ENCODE measurements at places on chromosomes 11 and 22. TPM values are rescaled to one million over a fixed set of nuclear protein-coding genes. Genes with fewer than 3 reads are reported as not detected.

DNA sequence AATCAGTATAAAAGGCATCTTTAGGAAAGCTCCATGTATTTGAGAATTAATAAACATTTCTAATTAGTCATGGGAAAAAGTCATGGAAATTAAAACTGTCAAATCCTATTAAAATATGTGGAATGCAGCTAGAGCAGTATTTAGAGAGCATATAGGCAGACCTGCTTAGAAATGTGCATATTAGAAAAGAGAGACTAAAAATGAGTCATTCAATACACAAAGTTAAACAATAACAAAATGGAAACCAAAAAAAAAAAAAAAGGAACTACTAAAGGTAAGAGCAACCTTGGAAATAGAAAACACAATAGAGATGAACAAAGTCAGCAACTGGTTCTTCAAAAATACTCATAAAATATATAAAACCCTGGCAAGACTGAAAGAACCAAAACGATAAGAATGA, 59.7 kb upstream of the RASSF10 start:
- no peak for DNase-seq

DNA sequence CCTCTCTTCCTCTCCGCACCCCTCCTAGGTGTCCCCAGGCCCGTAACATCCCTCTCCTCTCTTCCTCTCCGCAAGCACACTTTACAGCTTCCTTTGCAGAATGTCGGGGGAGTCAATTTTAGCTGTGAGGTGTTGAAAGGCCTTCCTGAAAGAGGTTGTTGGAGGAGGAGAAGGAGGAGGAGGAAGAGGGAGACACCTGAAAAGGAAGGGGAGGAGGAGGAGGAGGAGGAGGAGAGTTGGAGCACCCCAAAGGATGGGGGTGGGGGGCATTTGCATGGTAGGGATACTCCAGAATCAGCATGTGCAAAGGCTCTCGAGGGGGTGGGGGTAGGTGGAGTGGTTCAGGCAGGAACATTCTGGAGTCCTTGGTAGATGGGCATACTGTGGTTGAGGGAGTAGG, 1045.1 kb downstream of the TBC1D22A start:
- DNase-seq = no peak

DNA sequence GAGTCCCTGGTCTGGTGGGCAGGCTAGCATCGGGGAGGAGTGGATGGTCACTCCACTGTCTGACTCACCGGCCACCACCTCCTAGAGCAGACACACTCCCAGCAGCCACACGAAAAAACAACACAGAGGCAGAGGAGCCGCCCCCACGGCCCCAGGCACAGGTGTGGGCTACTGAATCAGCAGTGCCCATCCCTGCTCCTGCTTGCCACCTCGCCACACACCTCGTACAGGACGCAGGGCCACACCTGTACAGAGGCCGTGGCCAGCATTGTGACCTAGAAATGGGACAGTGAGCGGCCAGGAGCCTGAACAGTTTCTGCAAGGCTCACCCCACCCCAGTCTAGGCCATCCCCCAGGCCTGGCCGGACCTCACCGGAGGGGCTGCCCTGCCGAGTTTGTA, 14.0 kb downstream of the TRIM29 start:
- DNase-seq = no peak

GRCh38 chr11:124745835-124746620, 6.0 kb downstream of the VSIG2 start:
- no peak for DNase-seq

The OR56A1 gene
- polyA plus RNA-seq = 0.02 TPM

The TSG101 gene
- polyA plus RNA-seq = 134 TPM

The TBX10 gene
- polyA plus RNA-seq = 0.22 TPM

All from left renal cortex interstitium (tissue), 4 donors.